ENCODE measurements at places on chromosomes 13 and 19.
A peak's percentile ranks its signal among the peaks of the same experiment; 100 is the strongest.

DNA sequence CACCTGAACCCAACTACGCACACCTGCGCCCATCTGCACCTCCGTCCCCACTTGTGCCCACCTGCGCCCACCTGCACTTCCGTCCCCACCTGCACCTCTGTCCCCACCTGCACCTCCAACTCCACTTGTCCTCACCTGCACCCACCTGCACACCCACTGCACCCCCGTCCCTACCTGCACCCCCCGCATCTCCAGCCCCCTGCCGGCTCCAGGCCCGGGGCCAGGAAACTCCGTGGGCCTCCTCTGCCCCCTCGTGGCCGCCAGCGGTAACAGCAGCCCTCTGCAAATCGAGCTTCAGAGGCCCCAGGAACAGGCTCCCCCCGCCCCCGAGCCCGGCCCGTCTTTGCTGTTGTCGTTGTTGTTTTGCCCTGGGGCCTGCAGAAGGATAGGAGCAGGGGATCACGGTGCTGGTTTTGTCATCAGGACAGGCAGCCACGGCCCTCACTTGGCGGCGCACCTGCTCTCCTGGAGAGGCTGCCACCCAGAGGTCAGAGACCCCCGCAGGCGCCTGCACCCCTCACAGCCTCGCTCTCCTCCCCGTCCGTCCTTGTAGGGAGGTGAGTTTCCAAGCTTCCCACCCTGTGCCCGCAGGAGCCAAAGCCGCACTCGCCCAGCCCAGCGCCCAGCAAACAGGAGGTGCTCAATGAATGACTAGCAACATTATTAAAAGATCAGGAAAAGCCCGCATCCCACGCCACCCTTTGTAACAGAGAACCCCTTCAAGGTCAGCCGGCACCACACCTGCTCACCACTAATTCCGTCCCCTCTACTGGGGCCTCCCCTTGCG, 65.4 kb downstream of the GNG7 start:
- peak; percentile 80 for DNase-seq

DNA sequence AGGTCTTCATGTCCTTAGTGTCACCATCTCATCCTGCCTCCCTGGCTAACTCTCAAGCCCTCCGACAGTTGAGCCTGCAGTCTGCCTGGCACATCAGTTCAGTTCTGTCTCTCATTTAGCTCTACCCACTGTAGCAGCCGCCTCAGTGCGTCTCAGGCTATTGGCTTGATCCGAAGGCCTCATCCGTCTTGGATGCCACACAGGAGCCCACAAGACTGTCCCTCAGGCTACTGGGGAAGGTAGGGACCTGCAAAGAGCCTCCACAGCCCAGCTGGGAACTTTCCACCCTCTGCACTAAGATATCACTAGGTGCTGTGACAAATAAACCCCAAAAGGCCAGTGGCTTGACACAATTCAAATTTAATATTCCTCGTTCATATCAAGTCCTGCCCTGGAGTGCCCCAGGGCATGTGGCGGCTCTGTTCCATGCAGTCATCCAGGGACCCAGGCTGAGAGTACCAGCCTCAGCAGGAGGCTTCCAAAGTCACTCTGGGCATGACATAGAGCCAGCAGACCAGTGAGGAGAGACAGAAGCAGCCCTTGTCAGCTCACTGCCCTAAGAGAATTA, 5.7 kb downstream of the VSTM2B start:
- DNase-seq = no peak

DNA sequence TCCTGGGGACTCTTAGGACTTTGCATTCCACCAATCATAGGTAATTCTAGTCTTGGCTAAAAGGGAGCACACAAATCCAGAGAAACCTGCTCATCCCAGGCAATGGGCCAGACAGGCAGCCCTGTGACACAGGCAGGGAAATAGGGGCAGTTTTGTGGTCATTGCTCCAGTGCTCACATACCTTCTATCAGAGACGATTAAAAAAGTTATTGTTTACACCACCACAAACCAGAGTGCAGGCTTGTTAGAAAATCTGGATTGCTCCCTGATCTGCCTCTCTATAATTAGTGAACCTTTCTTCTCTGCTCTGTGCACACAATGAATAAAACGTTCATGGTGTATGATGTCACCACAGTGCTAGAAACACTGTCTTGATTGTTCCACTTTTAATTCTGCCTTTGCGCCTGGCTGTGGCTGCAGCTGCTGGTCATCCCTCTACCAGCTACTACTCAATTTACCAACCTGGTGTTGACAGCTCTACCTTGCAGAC, 121.6 kb upstream of the SPATA13 start:
- DNase-seq = no peak

DNA sequence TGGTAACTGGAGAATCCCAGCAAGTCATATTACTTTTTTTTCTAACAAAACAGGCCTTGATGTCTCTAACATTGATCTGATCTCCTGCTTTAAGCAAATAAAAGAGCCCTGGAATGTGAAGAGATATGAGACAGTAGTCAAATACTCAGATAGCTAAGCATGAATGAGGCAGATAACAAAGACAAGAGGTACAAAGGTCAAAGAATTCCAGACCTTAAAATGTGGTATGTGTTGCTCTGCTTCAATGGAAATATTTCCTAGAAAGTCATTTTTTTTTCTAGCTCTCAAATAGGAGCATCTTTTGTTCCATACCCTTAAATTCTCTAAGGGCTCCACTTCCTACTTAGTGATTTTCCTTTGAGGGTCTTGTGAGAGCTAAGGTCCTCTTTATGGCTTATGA, 54.6 kb downstream of the ZNF254 start:
- DNase-seq = no peak

GRCh38 chr13:31421756-31422155, 222.0 kb downstream of the B3GLCT start:
- no peak for DNase-seq

- no peak for DNase-seq
These were observed 73.3 kb downstream of the ALOX5AP start for GRCh38 chr13:30808600-30808999.

- DNase-seq = peak; percentile 75
These were observed 9.1 kb downstream of the ZNF653 start for GRCh38 chr19:11496391-11497163.

- DNase-seq = no peak
These were observed 4.1 kb downstream of the SLC10A2 start for GRCh38 chr13:103062079-103062478.

DNA sequence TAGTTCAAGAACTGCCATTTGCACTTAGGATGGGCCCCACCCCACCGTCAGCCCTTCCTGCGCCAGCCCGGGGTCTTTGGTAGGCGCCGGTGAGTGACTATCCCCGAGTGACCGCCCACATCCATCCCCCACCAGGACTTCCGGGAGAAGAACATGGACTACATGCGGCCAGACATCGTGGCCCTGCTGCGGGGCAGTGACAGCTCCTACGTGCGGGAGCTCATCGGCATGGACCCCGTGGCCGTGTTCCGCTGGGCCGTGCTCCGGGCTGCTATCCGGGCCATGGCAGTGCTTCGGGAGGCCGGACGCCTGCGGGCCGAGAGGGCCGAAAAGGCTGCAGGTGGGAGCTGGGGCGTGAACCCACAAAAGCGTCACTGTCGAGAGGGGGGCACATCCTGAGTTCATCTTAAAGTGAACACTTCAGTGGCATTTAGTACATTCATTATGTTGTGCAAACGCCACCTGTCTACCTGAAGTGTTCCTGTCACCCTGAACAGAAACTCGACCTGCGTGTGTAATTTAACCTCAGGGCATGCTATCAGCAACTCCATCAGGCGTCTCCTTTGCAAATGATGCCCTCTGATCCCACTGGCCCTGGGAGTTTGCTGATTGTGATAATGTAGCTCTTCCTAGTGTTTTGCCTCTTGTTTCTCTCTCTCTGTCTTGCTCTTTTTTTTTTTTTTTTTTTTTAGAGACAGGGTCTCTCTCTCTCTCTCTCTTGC, 42.4 kb upstream of the USE1 start:
- DNase-seq = no peak

DNA sequence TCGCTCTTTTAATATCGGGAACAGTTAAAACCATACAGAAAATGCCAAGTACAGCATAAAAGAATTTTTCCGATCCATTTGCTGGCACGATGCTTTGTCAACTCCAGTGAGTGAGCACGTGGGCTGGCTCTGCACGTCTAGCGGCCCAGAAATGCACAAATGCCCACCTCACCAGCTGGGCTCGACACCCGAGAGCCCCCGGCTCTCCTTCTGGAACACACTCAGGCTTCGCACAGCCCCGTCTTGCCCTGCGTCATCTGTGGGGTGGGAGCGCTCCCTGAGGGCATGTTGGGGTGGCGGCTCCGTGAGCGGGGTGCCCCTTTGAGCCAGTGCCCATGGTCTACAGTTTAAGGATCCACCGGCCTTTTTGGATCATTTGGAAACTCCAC, 24.5 kb downstream of the ATP4B start:
- DNase-seq = no peak

- DNase-seq = no peak
These were observed 113.3 kb downstream of the LMO7 start for GRCh38 chr13:75749407-75749806.

DNA sequence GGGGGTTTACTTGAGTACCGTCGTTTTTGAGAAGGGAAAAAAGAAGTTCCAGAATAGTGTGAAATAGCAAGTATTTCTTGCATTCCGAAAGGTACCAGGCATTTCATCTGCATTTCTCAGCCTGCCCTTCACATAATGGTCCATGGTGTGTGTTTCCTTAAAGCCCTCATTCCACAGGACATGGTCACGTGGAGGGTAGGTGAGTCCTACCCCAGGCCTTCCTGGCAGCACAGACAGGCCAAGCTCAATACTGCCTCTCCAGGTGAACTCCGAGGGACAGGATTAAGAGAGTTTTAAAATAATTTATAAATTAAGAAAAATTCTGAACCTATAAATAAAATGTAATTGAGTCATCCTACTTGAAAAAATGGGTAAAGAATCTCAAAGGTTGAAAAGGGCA, 64.7 kb downstream of the TNFRSF19 start:
- no peak for DNase-seq

DNA sequence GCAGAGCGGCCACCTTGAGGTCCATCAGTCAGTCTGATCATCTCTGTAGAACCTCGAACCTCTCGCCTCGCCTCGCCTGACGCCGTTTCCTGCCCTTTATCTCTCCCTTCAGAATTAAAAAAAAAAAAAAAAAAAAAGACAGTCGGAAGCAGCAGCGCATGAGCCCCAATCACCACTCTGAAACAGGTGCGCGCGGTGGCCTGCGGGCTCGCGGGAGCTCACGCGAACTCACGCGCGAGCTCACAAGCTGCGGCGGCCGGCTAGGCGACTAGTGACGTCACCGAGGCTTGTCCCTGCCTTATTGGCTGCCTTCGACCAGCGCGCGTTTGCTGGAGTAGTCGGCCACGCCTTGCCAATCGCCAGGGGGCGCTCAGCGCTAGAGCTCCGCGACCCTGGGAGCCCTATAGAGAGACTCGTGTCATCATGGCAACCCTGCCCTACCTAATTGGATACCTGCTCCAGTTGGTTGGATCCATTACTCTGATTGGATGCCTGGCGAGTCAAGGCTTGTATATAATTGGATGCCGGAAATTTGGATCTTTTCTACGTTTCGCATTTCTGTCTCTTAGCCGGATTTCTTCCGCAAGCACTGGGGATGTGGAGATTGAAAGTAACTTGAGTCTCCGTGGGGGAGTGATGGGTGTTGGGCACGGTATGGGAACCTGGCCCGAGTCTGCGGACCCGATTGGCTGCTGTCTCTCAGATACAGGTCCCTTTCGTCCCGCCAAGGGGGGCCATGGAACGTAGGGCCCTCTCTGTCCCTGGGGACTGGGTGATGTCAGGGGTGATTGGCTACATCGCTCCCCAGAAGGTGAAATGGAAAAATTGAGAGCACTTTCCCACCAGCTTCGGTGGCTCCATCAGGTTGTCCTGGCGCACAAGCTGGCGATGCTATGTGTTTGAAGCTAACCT, 31.6 kb downstream of the SYT3 start:
- DNase-seq = peak; percentile 91

GRCh38 chr13:84912720-84913119, 886.5 kb downstream of the SLITRK6 start:
- no peak for DNase-seq

GRCh38 chr13:79910875-79911540, 429.9 kb downstream of the SPRY2 start:
- DNase-seq = no peak

- DNase-seq = peak; percentile 39
These were observed 460.0 kb downstream of the FOXO1 start for GRCh38 chr13:40206241-40207000.

- DNase-seq = no peak
These were observed 158.1 kb downstream of the SUCLA2 start for GRCh38 chr13:47843005-47843404.

- peak; percentile 16 for DNase-seq
These were observed 14.8 kb upstream of the FCGBP start for GRCh38 chr19:39949026-39949747.

DNA sequence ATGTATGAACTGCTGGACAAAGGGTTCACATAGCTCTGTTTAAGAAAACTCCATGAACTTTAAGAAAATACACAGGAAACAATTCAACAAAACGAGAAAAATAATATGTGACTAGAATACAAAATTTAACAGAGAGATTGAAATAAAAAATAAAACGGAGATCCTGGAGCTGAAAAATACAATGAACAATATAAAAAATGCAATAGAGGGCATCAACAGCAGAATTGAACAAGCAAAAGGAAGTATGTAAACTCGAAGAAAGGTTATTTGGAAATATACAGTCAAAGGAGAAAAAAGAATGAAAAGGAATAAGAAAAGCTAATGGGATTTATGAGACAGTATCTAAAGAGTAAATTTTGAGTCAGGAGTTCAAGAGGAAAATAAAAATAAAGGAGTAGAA, 163.0 kb upstream of the DACH1 start:
- no peak for DNase-seq

DNA sequence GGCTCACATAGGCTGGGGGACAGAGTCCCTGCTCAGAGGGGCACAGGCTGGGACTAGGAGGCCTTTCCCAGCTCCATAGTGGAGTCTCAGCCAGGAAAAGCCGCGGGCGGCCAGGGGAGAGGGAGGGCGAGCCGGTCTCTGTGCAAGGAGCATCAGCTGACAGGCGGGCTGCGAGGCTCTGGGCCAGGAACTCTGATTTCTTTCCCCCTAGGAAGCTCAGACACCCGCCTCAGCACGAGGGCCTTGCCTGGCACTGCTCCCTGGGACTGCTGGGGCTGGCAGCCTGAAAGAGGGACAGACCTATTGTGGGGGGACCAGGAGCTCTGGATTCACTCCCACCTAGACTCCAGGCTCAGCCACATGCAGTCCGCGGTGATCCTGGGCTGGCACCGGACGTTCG, 2.2 kb upstream of the PLK5 start:
- no peak for DNase-seq

- no peak for DNase-seq
These were observed 29.2 kb downstream of the COG6 start for GRCh38 chr13:39684531-39685137.

DNA sequence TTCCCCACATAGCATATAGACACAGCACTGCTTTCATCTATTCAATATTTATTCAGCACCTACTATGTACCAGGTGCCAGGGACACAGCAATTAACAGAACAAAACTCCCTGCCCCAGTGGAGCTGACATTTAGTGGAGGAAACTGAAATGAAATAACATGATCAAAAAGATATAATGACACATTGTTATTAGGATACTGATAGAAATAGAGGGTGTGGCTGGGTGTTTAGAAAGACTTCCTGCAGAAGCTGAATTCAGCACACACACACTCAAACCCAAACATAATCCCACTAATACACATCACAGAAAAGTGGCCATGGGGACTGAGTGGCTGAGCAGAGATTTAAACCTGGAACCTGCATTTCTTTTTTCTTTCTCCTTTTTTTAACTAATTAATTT, 3.8 kb upstream of the CDC37 start:
- DNase-seq = no peak

- DNase-seq = peak; percentile 64
These were observed at the start of gene TMEM238 for GRCh38 chr19:55384131-55384919. TSS of gene TMEM238 (minus strand) at chr19:55384292. CDS start at chr19:55384259, 33 bp downstream.
